D721Med (cell line): ENCODE measurements at places on chromosomes 5 and 9.

GRCh38 chr9:133044125-133044524 lies 13.3 kb downstream of the GTF3C5 start:
- no peak for DNase-seq

DNA sequence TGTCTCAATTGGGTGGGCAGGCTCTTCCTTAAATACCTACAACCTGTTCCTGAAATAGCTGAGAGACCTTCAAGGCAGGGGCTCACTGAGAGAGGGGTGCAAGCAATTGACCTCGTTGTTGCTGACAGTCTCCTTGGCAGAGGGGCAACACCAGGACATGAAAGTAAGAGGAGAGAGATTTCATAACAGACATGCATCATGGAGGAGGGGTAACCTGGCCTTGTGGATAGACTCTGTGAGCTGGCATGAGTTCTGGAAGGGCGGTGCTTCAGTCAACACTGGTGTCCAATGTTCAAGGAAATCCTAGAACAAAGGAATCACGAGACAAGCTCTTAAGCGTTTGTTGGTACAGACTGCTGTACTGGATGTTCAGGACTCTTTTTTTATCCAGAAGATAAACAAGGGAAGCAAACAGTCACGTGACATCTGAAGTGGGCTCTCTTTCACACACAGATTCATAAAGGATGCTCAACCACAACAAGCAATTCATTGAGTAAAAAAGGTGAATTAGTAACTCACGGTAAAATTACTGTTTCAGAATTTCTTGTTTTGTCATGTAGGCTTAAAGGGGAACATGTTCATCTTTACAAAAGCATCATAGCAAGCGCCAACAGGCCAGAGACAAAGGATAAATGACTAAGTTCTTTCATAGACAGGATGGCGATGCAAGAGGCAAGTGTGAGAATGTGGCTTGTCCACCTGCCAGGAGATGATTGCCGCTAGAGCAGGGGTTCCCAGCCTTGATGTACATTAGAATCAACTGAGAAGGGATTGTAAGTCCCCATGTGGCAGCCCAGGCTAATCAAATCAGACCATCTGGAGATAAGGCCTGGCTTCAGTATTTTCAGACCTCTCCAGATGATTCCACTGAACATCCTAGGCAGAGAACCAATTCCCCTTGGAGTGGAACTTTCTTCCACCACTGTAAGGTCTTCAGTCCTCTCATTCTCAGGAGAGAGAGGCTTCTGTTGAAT lies 20.7 kb downstream of the ANKRA2 start:
- DNase-seq: no peak

GRCh38 chr5:1762883-1763547 lies 36.6 kb downstream of the MRPL36 start:
- no peak for DNase-seq

- DNase-seq: no peak
Measured at GRCh38 chr5:9619331-9620092, 10.6 kb downstream of the TAS2R1 start.

- no peak for DNase-seq
Measured at GRCh38 chr9:91978740-91979414, 28.8 kb upstream of the ROR2 start.
